ENCODE measurements at places on chromosomes 6 and 20. TPM values are rescaled to one million over a fixed set of nuclear protein-coding genes. Genes with fewer than 3 reads are reported as not detected.

GRCh38 chr20:4322499-4322898 is 307.1 kb upstream of the RNF24 start:
- H3K27ac ChIP-seq: no peak overlapping the region
- no peak for DNase-seq
- no peaks in the 10 kb centered on the region for H3K4me1 ChIP-seq
- no peaks in the 10 kb centered on the region for H3K27me3 ChIP-seq
- no peak overlapping the region for H3K4me3 ChIP-seq

- H3K4me3 ChIP-seq: no peak overlapping the region
- no peak overlapping the region for H3K27ac ChIP-seq
- H3K36me3 ChIP-seq: no peaks in the 10 kb centered on the region
- no peaks in the 10 kb centered on the region for H3K27me3 ChIP-seq
- no peak for DNase-seq
Measured at GRCh38 chr6:168903613-168904345, 349.9 kb downstream of the THBS2 start.

DNA sequence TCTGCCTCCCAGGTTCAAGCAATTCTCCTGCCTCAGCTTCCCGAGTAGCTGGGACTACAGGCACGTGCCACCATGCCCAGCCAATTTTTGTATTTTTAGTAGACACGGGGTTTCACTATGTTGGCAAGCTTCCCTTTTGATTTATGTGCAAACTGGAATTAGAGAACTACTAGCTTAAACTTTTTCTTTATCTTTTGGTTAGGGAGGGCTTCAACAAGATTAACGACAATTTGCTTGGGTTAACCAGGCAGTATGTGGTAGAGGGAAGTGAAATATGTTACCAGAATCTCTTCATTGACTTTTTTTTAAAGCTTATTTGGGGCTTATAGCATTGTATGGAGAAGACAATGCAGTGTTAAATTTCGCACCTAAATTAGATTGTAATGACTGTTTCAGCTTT is 9.0 kb downstream of the MYO6 start:
- no peak overlapping the region for H3K4me3 ChIP-seq
- DNase-seq: no peak
- H3K36me3 ChIP-seq: no peaks in the 10 kb centered on the region
- no peaks in the 10 kb centered on the region for H3K27me3 ChIP-seq
- no peak overlapping the region for H3K27ac ChIP-seq
- peaks cover 21% of the 10 kb centered on the region for H3K4me1 ChIP-seq

GRCh38 chr20:8964959-8965562 is 103.8 kb upstream of the PLCB4 start:
- peaks cover 30% of the 10 kb centered on the region for H3K4me1 ChIP-seq
- no peak overlapping the region for H3K4me3 ChIP-seq
- DNase-seq: no peak
- H3K36me3 ChIP-seq: no peaks in the 10 kb centered on the region
- H3K27me3 ChIP-seq: no peaks in the 10 kb centered on the region

The CRISP3 gene
- total RNA-seq: not detected

DNA sequence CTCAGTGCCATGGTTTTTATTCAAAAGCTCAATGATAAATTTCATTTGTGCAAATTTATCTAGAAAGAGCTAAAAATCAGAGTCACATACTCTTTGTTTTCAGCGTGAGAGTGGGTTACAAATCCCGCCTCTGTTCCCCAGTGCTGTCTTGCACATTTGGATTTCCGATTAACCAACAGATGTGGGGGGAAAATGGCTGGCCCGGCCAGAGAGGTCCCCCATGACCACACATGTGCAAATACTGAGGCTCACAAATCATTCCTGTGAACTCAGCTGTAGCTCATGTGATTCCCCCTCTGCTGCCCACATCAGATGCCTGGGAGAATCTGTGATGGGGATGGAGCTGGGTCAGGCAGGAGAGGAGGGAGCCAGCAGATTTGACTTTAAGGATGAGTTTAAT is 168.7 kb downstream of the PAX1 start:
- H3K4me1 ChIP-seq: no peaks in the 10 kb centered on the region
- H3K4me3 ChIP-seq: no peak overlapping the region
- H3K36me3 ChIP-seq: no peaks in the 10 kb centered on the region
- no peak for DNase-seq
- H3K27me3 ChIP-seq: no peaks in the 10 kb centered on the region

The TMEM14C gene
- 92.7 TPM for total RNA-seq

GRCh38 chr6:148650941-148651505 is 95.8 kb upstream of the UST start:
- H3K27ac ChIP-seq: no peak overlapping the region
- no peaks in the 10 kb centered on the region for H3K4me1 ChIP-seq

GRCh38 chr6:116561377-116562018 is 7.9 kb downstream of the CALHM4 start:
- H3K36me3 ChIP-seq: no peaks in the 10 kb centered on the region
- peaks cover 4% of the 10 kb centered on the region for H3K27me3 ChIP-seq
- peak; percentile 90 for DNase-seq

GRCh38 chr6:118679327-118679901 is 28.0 kb upstream of the CEP85L start:
- H3K4me3 ChIP-seq: no peak overlapping the region
- no peak for DNase-seq
- peak overlapping the region; percentile 75 for H3K27ac ChIP-seq
- no peaks in the 10 kb centered on the region for H3K27me3 ChIP-seq

- DNase-seq: no peak
- no peaks in the 10 kb centered on the region for H3K36me3 ChIP-seq
- peaks cover 33% of the 10 kb centered on the region for H3K27me3 ChIP-seq
- H3K27ac ChIP-seq: no peak overlapping the region
- no peaks in the 10 kb centered on the region for H3K4me1 ChIP-seq
Measured at GRCh38 chr20:51223183-51223720, 200.3 kb upstream of the KCNG1 start.

DNA sequence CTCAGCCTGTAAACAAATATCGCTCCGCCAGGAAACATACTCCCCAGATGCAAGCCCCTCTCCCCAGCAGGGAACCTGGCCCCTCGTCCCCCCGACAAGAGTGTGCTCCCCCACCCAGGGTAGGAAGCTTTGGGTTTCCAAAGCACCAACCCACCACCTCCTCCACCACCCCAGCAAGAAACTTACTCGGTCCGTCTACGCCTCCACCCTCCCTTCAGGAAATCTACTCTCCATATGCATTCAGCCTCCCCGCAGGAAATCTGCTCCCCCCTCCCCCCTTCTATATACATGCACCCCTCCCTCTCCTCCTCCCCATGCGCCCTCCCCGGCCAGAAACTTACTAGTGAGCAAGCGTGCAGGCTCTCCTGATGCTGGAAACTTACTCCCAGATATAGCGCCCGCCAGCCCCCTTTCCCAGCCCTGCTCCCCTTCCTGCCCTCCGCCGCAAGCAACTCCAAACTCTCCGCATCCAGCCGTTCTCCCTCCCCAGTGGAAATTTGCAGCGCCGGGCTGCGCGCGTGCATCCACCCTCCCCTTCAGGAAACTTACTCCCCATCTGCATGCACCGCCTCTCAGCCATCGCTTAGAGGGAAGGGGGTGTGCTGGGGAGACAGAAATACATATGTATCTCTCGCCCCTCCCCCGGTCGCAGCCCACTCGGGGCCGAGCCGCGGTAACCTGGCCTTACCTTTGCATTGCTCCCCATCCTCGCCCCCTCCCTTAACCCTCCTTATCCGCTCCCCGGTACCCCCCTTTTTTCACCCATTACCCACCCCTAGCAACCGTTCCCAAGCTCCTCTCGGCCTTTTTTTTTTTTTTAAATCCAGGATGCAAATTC is at the start of gene TRERF1:
TRERF1 (minus strand) TSS at position 594 of the 838 bp plus-strand sequence. CDS start 182,336 bp downstream, outside the sequence.
- peak within 1 kb of the TSS; percentile 96 for H3K4me3 ChIP-seq
- peak within 1 kb of the TSS; percentile 92 for H3K27ac ChIP-seq
- no peaks in the 10 kb centered on the region for H3K36me3 ChIP-seq
- no peaks in the 10 kb centered on the region for H3K27me3 ChIP-seq
- peak; percentile 51 for DNase-seq
- H3K4me1 ChIP-seq: peaks cover 61% of the 10 kb centered on the region

DNA sequence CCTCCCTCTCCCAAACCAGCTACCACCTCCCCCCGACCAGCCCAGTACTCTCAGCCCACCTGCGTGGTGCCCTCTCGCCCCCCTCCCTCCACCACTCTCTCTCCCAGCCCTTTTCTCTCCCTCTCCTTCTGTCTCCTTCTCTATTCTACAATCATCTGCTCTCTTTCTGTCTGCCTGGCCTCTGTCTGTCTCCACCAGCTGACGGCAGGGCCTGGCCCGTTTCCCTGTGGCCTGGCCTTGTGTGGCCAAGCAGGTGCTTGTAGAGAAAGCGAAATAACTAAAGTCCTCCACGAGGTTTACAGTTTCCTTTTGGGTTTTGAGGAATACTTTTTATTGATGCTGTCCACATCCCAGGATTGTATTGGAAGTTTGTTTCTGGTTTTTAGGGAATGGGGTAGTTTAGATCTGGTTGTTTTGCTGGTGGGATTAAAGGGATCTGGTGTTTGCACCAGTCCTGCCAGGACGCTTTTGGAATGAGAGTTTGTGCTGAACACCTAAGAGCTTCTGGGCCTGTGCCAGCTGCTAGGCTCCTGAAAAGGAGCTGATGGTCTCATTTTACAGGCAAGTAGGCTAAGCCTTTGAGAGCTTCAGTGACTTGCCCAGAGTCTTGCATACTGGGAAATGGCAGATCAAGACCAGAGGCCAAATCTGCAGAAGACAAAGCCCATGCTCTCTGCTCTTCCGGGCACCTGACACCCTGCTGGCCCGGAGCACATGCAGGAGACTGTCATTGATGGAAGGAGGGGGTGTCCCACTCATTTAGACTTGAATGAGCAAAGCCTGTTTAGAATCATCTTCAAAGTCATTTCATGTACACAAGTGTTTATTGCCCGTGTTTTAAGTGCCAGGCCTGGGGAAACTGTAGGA is 161.7 kb downstream of the SYCP2 start:
- H3K36me3 ChIP-seq: no peaks in the 10 kb centered on the region
- H3K4me1 ChIP-seq: no peaks in the 10 kb centered on the region
- peaks cover 17% of the 10 kb centered on the region for H3K27me3 ChIP-seq
- H3K4me3 ChIP-seq: no peak overlapping the region
- H3K27ac ChIP-seq: no peak overlapping the region

DNA sequence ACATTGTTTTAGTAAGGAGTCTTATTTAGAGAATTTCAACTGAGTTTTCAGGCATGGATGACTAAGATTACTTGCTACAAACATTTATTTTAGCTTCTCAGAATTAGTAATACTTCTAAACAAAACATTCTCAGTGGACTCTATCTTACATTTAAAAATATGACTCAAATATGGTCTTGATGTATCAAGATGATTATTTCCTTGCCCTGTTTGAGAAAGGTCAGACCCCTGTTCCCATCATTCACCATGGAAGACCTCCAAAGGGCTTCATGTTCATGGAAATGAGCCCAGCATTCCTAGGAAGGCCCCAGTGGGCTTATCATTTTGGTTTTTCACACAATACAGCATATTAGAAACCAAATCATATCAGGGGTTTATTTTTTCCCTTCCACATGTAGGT is 24.6 kb upstream of the TRPC4AP start:
- no peak overlapping the region for H3K4me3 ChIP-seq
- H3K27ac ChIP-seq: peak overlapping the region; percentile 61
- peak; percentile 26 for DNase-seq
- H3K36me3 ChIP-seq: peaks cover 95% of the 10 kb centered on the region
- no peaks in the 10 kb centered on the region for H3K27me3 ChIP-seq
- H3K4me1 ChIP-seq: no peaks in the 10 kb centered on the region

DNA sequence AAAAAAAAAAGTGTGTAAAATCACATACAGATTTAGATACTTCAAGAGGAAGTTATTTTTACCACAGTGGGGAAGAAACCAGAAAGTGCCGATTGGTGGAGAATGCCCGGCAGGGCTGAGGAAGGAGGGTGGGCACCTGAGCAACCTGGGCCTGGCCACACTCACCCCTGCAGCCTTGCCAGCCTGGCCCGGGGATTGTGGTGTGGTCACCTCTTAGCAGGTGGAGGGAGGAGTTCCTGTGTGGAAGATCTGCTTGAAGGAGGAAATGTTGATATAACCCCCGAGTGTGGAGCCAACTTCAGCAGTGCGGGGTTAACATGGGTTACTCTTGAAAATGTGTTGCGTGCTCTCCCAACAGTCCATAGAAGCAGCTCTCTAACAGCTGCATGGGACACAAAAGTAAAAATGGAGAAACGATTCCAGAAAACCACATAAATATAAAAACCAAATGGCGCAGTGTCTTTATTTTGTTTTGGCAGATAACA is 14.7 kb downstream of the UST start:
- H3K27ac ChIP-seq: peak overlapping the region; percentile 73

GRCh38 chr20:23452776-23453175 is at the start of gene CST11:
Gene CST11, minus strand, starts transcription at chr20:23452876. Its CDS starts 65 bp downstream, at chr20:23452811.
- peaks cover 30% of the 10 kb centered on the region for H3K27me3 ChIP-seq
- H3K27ac ChIP-seq: peak within 1 kb of the TSS; percentile 61
- no peaks in the 10 kb centered on the region for H3K36me3 ChIP-seq

The PRL gene
- not detected for total RNA-seq

The SLC12A5 gene
- not detected for total RNA-seq

- no peaks in the 10 kb centered on the region for H3K27me3 ChIP-seq
- no peak for DNase-seq
- no peak overlapping the region for H3K27ac ChIP-seq
- H3K4me1 ChIP-seq: peaks cover 27% of the 10 kb centered on the region
Measured at GRCh38 chr6:16635810-16636602, 125.3 kb downstream of the ATXN1 start.

GRCh38 chr6:21115111-21115510 is 478.4 kb upstream of the SOX4 start:
- peak; percentile 45 for DNase-seq
- H3K4me3 ChIP-seq: no peak overlapping the region
- H3K27ac ChIP-seq: no peak overlapping the region

- peak; percentile 70 for DNase-seq
- H3K27me3 ChIP-seq: no peaks in the 10 kb centered on the region
- peaks cover 66% of the 10 kb centered on the region for H3K36me3 ChIP-seq
- H3K4me3 ChIP-seq: no peak overlapping the region
- no peak overlapping the region for H3K27ac ChIP-seq
- peaks cover 89% of the 10 kb centered on the region for H3K4me1 ChIP-seq
Measured at GRCh38 chr20:19996917-19997316, 20.2 kb upstream of the NAA20 start.

The CALHM4 gene
- total RNA-seq: not detected

DNA sequence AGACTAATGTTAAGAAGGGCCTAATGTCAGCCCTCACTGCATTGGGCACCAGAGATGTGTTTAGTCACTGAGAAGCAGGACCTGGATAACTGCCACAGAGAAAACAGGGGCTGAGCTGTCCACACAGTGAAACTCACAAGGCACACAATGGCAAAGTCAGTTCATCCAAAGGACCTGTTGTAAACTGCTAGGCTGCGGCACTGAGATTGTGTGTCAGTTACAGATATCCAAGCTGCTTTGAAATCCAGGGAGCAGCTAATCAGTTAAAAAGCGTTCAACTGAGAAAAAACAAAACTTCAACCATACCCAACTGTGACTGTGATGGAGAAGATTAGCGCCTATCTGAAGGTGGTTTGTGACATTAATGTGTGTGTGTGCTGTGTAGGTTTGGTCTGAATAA is 27.8 kb upstream of the TMEM14A start:
- DNase-seq: no peak
- no peak overlapping the region for H3K4me3 ChIP-seq
- H3K4me1 ChIP-seq: peaks cover 17% of the 10 kb centered on the region
- no peak overlapping the region for H3K27ac ChIP-seq
- no peaks in the 10 kb centered on the region for H3K27me3 ChIP-seq

Measured in stomach (tissue), 19 donors.